ENCODE measurements at places on chromosomes 5 and 9. TPM values are rescaled to one million over a fixed set of nuclear protein-coding genes. Genes with fewer than 3 reads are reported as not detected.

DNA sequence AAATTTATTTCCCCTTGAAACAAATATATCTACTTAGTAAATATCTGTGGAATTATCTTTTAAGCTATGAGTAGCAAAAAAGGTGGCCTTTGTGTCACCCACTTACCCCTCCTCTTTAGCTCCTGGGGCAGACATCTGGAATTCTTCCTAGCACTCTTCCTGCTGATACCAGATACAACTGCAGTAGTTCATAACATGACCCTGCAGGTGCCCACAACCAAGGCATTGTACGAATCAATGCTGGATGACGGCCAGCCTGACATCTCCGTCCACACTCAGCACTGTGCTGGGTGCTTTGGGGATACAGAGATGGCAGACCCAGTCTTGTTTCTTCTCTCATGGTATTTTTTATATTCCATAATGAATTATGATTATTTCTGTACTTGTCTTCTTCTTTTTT lies 152.3 kb downstream of the GOLPH3 start:
- no peak for DNase-seq

DNA sequence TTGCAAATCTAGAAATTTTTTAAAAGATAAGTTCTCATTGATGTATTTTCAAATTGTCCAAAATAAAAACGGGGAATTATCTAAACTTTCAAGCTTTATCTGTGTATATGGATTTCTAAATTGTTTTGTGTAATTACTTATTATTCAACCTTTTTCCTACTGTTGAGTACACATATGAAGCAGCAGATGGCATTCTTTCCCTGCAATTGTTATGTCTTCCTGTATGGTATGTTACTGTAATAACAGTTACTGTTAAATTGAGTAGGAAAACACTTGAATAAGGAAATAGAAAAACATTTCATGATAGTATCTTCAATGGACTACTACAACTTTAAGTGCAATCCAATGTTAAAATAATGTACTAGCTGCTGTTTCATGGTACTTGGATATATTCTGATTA lies 124.8 kb downstream of the RANBP17 start:
- DNase-seq, result no peak

DNA sequence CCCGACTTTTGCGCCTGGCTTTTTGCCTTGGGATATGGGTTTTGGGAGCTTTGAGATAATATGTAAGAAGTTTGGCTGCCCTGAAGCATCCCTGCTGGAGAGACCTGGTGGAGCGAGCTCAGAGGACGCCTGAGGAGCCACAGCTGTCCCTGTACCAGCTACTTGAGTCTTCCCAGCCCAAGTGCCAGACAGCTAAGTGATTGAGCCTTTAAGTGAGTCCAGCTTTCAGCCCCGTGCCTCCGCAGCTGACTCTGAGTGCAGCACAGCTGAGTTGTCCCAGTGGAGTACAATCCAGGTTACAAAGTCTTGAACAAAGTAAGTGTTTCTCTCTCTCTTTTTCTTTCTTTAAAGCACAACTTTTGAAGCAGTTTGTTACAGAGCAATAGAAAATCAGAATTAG lies 203.8 kb upstream of the DAP start:
- no peak for DNase-seq

GRCh38 chr5:139822553-139823425 lies 27.2 kb downstream of the PSD2 start:
- DNase-seq, result no peak

GRCh38 chr5:123174916-123175481 lies 86.0 kb downstream of the PRDM6 start:
- DNase-seq, result no peak

DNA sequence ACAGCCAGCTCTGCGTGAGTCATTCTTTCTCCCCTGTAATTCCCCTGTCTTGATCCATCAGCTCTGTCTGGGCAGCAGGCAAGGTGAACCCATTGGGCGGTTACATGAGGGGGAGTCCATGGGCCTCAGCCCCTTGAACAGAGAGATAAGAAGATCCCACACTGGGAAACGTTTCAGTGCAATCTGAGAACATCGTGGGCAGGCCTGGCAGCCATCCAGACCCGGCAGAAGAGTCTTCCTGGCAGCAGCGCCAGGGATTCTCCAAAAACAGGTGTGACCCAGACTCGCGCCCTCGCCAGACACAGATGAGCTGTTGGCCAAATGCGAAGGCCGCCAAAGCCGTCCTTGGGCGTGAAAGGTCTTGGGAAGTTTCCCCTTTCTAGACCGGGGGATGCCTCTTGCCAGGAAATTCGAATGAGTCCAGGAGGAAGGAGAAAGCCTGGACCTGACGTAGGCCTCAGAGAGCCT lies 6.4 kb upstream of the SLC12A7 start:
- DNase-seq, result no peak

- no peak for DNase-seq
These were observed 479.4 kb downstream of the ENC1 start for GRCh38 chr5:74161170-74161569.

GRCh38 chr9:13865869-13866268 lies 448.1 kb downstream of the NFIB start:
- DNase-seq, result no peak

Gene PROB1
- 5.2 TPM for total RNA-seq

Gene CRHBP
- total RNA-seq, result 0.34 TPM

Gene SPACA9
- total RNA-seq, result 7.7 TPM

Data from activated CD8-positive, alpha-beta T cell treated with anti-CD3 and anti-CD28 coated beads, Interleukin-2, amount 10 ng/mL, durations not matched to agents 7 days and 5 days (primary cell).